ENCODE measurements at places on chromosomes 13 and 19.

DNA sequence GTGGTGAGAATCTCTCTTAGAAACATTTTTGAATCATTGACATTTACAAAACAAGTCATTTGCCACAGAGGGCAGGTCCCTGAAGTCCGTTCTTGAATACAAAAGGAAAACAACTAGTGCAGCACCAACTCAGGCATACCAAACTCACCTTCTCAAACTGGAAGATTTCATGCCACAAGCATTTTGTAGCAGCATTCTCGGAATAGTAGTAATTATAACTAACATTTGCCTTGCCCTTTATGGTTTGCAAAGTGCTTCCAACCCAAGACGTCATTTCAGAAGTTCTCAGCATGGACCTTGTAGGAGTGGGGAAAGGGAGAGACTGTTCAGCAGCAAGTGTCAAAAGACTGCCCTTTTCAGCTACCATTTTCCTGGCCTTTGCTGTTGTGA lies 344.6 kb downstream of the RFC3 start:
- peak; percentile 55 for DNase-seq

DNA sequence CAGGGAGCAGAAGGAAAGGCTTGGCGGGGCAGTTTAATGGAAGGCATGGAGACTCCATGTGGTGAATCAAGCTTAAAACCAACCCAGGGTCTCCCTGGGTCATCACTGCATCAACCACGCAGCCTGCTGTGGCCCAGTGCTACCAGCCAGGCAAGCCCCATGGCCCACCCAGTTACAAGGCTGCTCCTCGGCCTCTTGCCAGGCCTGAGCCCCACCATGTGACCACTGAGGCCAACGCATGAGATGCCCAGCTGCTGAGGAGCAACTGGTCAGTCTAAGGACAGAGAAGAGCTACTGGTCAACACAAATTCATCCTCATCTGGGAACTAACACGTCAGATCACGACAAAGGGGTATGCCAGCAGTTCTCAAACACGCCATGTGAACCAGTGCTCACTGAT lies 15.4 kb upstream of the KPTN start:
- DNase-seq, result no peak

DNA sequence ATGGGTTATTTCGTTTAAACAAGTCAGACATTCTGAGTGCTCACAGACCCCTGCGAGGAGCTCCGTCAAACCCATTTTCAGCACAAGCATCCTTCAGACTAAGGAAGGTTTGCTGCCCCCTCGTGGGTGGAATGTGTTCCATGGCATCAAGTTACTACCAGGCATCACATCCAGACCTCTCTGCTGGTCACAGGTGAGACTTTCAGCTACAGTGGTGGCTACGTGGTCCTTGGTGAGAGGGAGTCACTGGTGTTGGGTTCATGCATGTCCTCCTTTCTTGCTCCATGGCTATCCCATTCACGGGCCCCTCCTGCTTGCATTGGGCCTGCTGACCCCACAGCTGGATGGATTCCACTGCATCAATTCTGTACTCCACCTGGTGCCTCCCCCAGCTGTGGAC lies 9.1 kb upstream of the LILRB5 start:
- peak; percentile 31 for DNase-seq

GRCh38 chr19:7829166-7829520 lies 875 bp upstream of the EVI5L start:
- DNase-seq, result no peak

Measured in NCI-H510A treated with DMSO at 0.1 percent for 48 hours (cell line).